CD4-positive, alpha-beta T cell treated with Interleukin-17A for 1 hour (primary cell): ENCODE measurements at places on chromosomes 6 and 20.

- no peak for DNase-seq
Observed at GRCh38 chr20:16810216-16810615, 62.1 kb downstream of the OTOR start.

GRCh38 chr6:49499126-49499525 lies 597 bp upstream of the GLYATL3 start:
- DNase-seq, result no peak

DNA sequence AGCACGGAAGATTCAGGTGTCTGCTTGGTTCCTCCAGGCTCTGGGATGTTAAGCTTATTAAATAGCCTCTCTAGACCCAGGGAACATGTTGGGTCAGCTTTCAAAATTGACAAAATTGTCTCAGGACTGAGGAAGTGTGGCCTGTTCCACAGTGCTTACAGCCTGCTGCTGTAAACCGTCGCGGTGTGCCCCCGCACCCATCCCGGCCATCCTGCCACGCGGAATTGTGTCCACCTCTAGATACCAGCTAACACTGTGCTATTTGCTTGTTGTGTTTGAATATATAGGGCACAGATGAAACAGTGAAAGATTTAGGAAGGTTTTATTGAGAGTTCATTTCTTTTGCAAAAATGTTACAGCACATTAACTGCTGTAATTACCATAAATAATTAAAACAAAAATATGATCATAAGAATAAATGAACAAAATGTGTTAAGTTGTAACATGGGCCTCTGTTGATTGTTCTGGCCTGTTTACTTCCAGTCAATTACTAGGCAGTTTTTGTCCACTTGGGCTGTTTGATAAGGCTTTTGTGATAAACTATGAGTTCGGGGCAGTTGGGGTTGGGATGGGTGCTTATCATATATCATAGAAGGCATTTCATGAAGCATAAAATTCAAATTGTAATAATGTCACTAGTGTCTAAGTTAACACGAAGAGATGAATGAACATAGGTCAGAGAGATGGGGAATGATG lies 77.4 kb downstream of the ARID1B start:
- no peak for DNase-seq

GRCh38 chr6:131321589-131321988 lies 186.3 kb downstream of the AKAP7 start:
- DNase-seq, result no peak

DNA sequence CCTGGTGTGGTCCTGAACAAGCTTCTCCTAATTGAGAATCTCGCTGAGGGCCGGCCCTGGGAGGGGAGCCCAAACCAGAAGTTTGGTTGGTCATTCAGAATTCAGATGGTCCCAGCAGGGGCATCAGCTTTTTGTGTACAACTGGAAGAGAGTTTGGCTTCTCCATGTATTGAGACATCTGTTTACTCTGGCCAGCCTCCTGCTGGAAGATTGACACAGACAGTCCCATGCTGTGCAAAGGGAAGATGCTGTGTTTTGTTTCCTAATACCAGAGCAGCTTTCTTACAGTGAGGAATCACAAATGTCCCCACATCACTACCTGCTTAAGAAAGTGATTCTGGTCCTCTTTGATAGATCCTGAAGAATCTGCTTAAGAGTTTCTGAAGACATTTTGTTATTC lies 97.8 kb downstream of the PLEKHG1 start:
- DNase-seq, result no peak

DNA sequence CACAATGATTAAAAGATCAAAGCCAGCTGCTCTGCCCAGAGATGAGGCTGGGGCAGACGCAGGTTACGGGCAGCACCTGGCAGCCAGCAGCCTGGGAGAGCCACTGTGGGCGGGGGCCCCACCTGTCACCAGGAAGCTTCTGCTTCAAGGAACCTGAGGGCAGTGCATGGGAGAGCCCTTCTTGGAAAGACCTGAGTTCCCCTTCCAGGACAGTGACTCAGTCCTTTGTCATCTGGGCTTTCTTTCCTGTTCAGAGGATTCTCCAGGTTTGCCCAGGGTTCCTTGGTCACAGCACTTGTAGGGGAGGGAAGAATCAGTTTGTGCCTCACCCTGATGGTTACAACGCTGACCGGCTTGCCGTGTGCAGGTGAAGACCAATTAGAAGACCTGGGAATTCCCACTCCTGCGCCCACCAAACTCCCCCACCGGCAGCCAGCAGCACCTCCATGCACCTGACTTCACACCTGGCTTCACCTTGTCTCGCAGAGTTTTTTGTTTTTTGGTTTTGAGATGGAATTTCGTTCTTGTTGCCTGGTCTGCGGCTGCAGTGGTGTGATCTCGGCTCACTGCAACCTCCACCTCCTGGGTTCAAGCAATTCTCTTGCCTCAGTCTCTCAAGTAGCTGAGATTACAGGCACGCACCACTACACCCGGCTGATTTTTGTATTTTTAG lies 2.0 kb downstream of the ZBP1 start:
- peak; percentile 34 for DNase-seq

- DNase-seq, result no peak
Observed at GRCh38 chr20:11064946-11065345, 391.1 kb upstream of the JAG1 start.

- DNase-seq, result no peak
Observed at GRCh38 chr6:169799474-169799926, 48.1 kb downstream of the ERMARD start.

- DNase-seq, result no peak
Observed at GRCh38 chr6:156533872-156534524, 243.2 kb upstream of the ARID1B start.

GRCh38 chr20:25196786-25197120 lies 1.2 kb downstream of the ENTPD6 start:
- DNase-seq, result no peak
